ENCODE measurements at places on chromosomes 11 and 22. TPM values are rescaled to one million over a fixed set of nuclear protein-coding genes. Genes with fewer than 3 reads are reported as not detected.

Gene ZMAT5
- total RNA-seq, result 31.1 TPM

Gene SCARF2
- total RNA-seq, result 0.38 TPM

Gene SMTNL1
- 0.05 TPM for total RNA-seq

Gene C1QTNF4
- total RNA-seq, result 1.3 TPM

Gene SCUBE1
- total RNA-seq, result 0.52 TPM

Gene APOBEC3F
- total RNA-seq, result 6.4 TPM

Gene PANX2
- 0.09 TPM for total RNA-seq

Gene TRIM5
- total RNA-seq, result 17.6 TPM

Gene PKNOX2
- total RNA-seq, result 1.3 TPM

Gene CRYBA4
- total RNA-seq, result 0.47 TPM

Gene P2RX6
- 0.66 TPM for total RNA-seq

Gene PLA2G3
- total RNA-seq, result 0.42 TPM

Gene HTR3B
- total RNA-seq, result 0.09 TPM

Gene NCR3LG1
- 1.0 TPM for total RNA-seq

Gene EXPH5
- 1.8 TPM for total RNA-seq

Gene ABCG4
- total RNA-seq, result 0.28 TPM

Gene IL17REL
- 5.9 TPM for total RNA-seq

Gene ART1
- total RNA-seq, result not detected

Gene GPHA2
- 0.47 TPM for total RNA-seq

Gene TCN2
- 3.6 TPM for total RNA-seq

Gene TMEM135
- 10.8 TPM for total RNA-seq

Gene BDNF
- total RNA-seq, result 0.24 TPM

Gene TRPM5
- total RNA-seq, result 0.09 TPM

Gene BRSK2
- 0.14 TPM for total RNA-seq

Gene SHANK3
- 0.61 TPM for total RNA-seq

Gene ASCL2
- 2.5 TPM for total RNA-seq

Gene MUC2
- under 0.01 TPM for total RNA-seq

Gene HPS4
- 20.6 TPM for total RNA-seq

Gene NLRP6
- total RNA-seq, result 0.90 TPM

Gene DAGLA
- 0.14 TPM for total RNA-seq

Gene ISX
- not detected for total RNA-seq

Gene OR6A2
- 0.05 TPM for total RNA-seq

Gene FREY1
- 0.52 TPM for total RNA-seq

Gene SCGB1A1
- 1.5 TPM for total RNA-seq

Gene KRTAP5-1
- not detected for total RNA-seq

Gene GRIA4
- total RNA-seq, result under 0.01 TPM

Gene FAM180B
- not detected for total RNA-seq

Gene ROM1
- 1.7 TPM for total RNA-seq

Gene CD44
- total RNA-seq, result 51.1 TPM

Gene MS4A6E
- 0.57 TPM for total RNA-seq

Gene SCN4B
- total RNA-seq, result 2.1 TPM

Gene ABTB2
- total RNA-seq, result 1.6 TPM

Gene MMP1
- 1.8 TPM for total RNA-seq

Gene DEUP1
- total RNA-seq, result 0.33 TPM

Gene EPS8L2
- total RNA-seq, result 3.9 TPM

Gene KIF18A
- total RNA-seq, result 14.0 TPM

Gene UCP3
- total RNA-seq, result 0.90 TPM

Gene CALCA
- total RNA-seq, result 0.61 TPM

Gene MLC1
- total RNA-seq, result 2.4 TPM

Gene PATE4
- not detected for total RNA-seq

Gene OVOL1
- total RNA-seq, result 0.47 TPM

Gene UFD1
- 47.8 TPM for total RNA-seq

Gene GSTT2
- total RNA-seq, result not detected

Gene NCAM1
- total RNA-seq, result 0.47 TPM

Gene E2F8
- total RNA-seq, result 5.5 TPM

Gene GRAP2
- total RNA-seq, result 193 TPM

Gene NAV2
- 2.0 TPM for total RNA-seq

Gene MCHR1
- 0.24 TPM for total RNA-seq
